NCI-H2029 treated with DMSO at 0.1 percent for 48 hours (cell line): ENCODE measurements at places on chromosomes 1 and 21.

DNA sequence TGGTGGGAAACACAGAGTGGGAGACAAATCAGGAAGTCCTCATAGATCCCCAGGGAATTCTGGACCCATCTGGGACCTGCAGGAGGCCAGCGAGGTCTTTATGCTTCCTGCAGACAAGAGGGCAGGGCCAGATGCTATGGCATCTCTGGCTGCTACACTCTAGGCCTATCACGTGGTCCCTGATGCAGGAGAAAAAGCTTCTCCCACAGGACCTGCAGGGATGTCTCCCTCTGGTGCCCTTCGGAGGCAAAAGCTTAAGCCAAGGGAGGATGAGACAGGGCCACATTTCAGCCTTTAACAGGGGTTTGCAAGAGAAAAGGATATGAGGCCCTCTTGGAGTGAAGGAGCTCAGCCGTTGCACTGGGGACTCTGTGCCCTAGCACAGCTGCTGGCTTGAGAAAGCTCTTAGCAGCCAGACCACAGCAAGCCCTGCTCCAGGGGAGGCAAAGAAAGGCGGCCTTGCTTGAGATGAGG is 243.0 kb downstream of the C1orf94 start:
- no peak for DNase-seq

DNA sequence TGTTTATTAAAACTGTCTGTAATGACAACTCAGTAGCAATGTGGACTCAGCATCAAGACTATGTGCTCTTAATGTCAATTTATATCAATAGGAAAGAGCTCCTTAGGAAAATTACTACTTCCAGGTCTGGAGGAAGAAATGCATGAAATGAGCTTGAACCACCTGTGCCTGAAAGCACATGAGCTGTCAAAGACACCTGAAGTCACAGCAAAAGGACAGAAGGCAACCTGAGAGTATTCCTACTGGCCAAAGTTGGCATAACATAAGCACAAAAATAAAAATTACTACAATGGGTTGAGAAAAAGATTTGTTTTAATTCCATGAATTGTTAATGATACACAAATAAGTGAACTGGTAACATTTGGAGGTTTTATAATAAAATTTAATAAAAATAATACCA is 13.4 kb upstream of the KRTAP7-1 start:
- DNase-seq = no peak

DNA sequence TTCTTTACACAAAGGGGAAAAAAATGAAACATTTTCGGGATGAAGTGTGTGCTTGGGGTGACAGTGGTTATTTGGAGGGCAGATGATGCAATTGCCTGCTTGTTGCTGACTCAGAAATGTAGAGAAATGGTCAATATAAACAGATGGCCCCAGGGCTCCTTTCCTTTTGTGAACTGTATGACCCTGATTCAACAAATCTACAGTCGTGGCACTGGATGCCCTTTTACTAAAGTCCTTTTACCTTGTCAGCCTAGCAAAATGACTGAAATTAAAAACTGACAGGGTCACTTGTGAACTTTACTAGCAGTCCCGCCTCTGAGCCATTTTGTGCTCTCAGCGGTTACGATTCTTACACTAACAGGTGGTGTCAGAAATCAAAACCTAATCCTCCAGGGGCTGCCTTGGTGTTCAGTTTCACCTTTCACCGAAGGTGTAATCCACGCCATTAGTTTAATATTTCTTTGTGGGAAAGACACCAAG is 49.8 kb downstream of the GREM2 start:
- DNase-seq = no peak

GRCh38 chr1:116557323-116557878 is 13.4 kb downstream of the CD58 start:
- no peak for DNase-seq

- no peak for DNase-seq
These were observed 25.8 kb upstream of the LSS start for GRCh38 chr21:46254208-46254975.

DNA sequence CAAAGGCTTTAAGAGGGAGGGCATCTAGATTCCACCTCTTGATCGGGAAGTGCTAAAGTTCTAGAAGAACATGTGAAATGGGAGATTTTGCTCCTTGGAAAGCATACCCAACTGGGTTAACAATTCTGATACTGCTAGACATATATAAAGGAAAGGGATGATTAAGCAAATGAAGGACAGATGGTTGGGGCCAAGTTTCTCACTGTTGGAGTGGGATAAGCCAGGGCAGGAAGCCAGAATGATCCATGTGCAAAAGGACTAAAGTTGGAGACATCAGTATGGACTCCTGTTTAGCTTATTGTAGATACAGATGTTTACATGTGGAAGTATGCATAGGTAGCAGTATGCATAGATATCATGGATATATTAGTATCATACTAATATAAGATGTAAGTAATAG is 16.8 kb downstream of the PLA2G5 start:
- no peak for DNase-seq

- peak; percentile 3 for DNase-seq
These were observed 273.8 kb downstream of the KCNJ6 start for GRCh38 chr21:37642493-37642892.

- no peak for DNase-seq
These were observed 31.9 kb downstream of the NSL1 start for GRCh38 chr1:212759683-212760082.

GRCh38 chr21:33968080-33968994 is 52.7 kb upstream of the ATP5PO start:
- no peak for DNase-seq

DNA sequence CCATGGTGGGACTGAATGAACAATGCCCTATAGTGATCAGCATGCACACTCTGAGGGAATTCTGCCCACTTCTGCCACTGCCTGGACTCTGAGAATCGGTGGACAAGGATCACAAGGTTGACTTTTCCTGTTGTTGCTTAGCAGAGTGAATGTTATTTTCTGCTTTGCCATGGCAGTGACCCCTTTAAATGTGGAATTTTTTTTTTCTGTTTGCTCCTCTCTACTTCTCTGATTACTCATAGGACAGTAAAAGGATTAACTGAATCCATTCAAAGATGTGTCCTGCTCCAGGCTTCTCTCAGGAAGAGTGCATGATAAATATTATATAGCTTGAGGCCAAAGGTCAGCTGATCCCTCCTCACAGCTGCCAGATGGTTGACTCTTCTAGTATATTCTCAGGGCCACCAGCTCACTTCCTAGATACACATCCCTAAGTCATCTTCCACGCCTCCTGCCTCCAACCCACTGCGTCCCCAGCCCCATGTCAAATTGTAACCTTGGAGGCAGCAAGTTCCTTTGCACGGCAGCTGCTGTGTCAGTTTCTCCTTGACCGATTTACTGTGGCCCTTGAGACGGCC is 74.0 kb upstream of the RALGPS2 start:
- no peak for DNase-seq

DNA sequence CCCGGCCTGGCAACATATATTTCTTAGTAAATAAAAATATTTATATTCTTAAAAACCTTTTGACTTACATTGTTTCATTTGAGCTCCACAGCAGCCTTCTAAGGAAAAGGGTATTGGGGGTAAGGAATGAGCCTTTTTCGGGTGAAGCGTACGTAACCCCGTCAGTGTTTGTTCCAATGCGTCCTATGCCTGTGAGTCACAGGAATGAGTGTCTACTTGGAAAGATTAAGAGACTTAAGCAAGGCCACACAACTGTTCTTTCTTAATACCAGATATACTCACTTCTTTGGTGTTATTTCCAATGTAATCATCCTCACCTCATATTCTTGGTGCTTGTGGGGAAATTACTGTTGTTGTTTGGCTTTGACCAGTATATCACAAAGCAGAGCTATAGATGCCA is 22.7 kb downstream of the WDTC1 start:
- no peak for DNase-seq
